ENCODE measurements at places on chromosomes 5 and 9. TPM values are rescaled to one million over a fixed set of nuclear protein-coding genes. Genes with fewer than 3 reads are reported as not detected.

The FSD1L gene
- 9.4 TPM for total RNA-seq

The OLFM1 gene
- total RNA-seq, result 13.9 TPM

The HRCT1 gene
- total RNA-seq, result 2.5 TPM

The SMC5 gene
- total RNA-seq, result 39.0 TPM

The CARD6 gene
- total RNA-seq, result 4.8 TPM

The LCN1 gene
- not detected for total RNA-seq

The SEMA5A gene
- total RNA-seq, result 3.4 TPM

The SH3GL2 gene
- total RNA-seq, result 9.6 TPM

The FAM78A gene
- 30.8 TPM for total RNA-seq

The CBY3 gene
- 6.4 TPM for total RNA-seq

The NUTM2F gene
- 1.1 TPM for total RNA-seq

The IFNA13 gene
- 1.9 TPM for total RNA-seq

The PAEP gene
- total RNA-seq, result not detected

The CTNND2 gene
- total RNA-seq, result 17.2 TPM

The GABBR2 gene
- 8.1 TPM for total RNA-seq

The POLR1E gene
- 18.6 TPM for total RNA-seq

The TAF11L10 gene
- not detected for total RNA-seq
